ENCODE measurements at places on chromosomes 16 and 17. TPM values are rescaled to one million over a fixed set of nuclear protein-coding genes. Genes with fewer than 3 reads are reported as not detected.

- DNase-seq: no peak
Measured at GRCh38 chr17:7328840-7329373, at the start of gene NEURL4. Gene NEURL4 (minus strand): TSS chr17:7329335. CDS start chr17:7329312, 23 bp downstream.

DNA sequence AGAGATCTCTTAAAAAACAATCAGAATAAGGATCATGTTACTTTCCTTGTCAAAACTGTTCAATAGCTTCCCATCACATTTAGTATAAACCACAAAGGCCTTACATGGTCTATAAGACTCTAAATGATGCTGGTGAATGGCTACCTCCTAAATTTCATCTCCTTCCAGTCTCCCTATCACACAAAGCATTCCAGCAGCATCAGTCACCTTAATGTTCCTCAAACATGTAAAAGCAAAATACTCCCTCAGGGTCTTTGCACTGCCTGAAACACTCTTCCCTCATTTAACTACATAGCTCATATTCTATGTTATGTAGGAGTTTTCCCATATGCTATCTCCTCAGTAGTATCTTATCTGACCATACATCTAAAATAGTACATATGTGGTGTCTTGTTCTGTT is 53.5 kb upstream of the INTS2 start:
- DNase-seq: no peak

GRCh38 chr17:7553356-7553755 is 4.5 kb downstream of the TNFSF12 start:
- no peak for DNase-seq

- DNase-seq: no peak
Measured at GRCh38 chr17:81333616-81334368, 38.7 kb upstream of the SLC38A10 start.

- peak; percentile 65 for DNase-seq
Measured at GRCh38 chr16:10646581-10647263, 48.0 kb downstream of the TEKT5 start.

DNA sequence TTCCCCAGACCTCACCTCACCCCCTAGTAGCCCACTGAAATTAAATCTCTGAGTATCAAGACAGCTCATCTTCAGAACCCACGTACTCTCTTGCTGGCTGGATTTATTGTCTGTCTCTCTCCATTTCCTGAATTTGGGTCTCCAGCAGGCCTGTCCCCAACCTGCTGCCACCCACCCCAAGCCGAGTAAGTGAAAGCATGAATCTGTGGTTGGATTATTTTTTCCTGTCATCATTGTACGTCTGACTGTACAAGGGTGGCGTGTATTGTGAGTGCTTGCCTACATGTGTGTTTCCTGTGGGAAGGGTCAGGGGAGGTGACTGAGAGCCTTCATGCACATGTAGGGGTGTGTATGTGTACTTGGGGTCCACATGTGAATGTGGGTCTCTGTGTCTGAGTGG is 5.4 kb downstream of the TNP2 start:
- DNase-seq: no peak

DNA sequence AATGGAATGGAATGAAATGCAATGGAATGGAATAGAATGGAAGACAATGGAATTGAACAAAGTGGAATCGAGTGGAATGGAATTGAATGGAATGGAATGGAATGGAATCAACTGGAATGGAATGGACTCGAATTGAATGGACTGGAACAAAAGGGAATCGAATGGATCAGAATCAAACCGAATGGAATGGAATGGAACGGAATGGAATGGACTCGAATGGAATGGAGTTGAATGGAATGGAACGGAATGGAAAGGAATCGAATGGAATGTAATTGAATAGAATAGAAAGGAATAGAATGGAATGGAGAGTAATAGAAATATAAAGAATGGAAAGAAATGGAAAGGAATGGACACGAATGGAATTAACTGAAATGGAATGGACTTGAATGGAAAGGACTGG is 475.2 kb upstream of the WSB1 start:
- no peak for DNase-seq

DNA sequence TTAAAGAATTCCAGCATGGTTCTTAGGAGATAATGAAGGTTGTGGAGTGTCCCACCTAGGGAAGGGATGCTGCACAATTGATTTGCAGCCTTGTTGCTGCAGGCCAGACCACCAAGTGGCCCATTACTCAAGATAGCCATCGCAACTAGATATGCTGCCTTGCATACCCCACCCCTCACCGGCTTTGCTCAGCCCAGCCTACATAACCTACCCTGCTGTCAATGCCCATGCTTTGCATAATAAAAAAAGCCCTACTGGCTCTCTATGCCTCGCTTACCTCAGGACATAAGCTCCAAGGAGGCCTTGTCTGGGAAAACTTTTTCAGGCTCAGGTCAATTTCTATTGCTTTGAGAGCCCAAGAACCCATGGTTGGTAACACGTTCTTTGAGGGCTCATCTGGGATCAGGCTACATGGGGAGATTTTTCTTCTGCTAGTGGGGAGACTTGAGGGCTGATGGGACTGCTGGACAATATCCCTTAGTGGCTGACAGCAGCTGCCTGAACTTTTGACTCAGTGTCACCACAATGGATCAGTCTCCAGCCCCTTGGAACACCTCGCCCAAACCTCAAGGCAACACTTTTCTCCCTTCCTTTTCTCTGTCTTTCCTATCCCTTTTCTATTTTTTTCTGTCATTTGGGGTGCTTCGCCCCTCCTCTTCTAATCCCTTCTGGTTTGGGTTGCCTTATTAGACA is 38.3 kb downstream of the SCPEP1 start:
- DNase-seq: no peak

- no peak for DNase-seq
Measured at GRCh38 chr17:39928858-39929645, 1.5 kb downstream of the LRRC3C start.

DNA sequence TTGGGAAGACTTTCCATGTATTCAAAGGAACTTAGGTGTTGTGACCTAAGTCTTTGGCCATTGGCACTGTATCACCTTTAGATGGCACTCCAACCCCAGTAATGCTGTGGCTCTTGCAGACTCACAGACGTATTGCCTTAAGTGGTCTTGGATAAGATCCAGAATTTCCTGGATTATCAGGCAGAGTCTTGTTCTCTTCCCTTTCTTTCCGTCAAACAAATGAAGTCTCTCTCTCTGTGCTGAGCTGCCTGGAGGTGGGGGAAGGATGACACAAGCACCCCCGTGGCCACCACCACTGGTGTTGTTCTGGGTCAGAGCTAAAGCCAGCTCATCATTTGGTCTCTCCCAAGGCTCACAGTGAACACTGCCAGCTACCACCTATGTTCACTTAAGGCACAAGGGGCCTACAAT is 789.9 kb upstream of the KIF2B start:
- no peak for DNase-seq

GRCh38 chr16:78396046-78396445 is 296.6 kb downstream of the WWOX start:
- no peak for DNase-seq

DNA sequence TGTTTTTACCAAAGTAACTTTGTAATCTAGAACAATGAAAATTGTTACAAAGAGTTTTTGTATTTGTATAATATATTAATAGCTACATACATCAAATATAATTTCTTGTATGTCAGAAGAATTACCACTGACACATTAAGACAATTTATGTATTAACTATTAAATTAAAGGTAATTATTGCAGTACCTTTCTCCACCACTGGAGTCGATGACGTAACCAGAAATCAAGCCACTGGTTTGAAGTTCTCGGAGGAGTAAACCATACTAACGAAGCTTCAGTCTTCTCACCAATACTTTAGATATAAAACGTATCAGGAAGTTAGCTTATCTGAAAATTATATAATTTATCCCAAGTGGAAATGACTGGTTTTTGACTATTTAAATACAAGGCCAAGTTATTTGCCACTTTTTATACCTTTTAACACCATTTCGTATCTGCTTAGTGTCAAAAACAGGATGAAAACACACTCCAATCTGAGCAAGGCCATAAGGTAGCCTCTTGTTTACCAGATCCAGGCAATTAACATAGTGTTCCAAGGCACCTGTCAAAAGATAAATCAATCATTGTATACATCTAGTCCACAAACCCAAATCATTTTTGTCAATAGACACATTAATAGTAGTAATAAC is 4.3 kb downstream of the POLG2 start:
- DNase-seq: no peak

DNA sequence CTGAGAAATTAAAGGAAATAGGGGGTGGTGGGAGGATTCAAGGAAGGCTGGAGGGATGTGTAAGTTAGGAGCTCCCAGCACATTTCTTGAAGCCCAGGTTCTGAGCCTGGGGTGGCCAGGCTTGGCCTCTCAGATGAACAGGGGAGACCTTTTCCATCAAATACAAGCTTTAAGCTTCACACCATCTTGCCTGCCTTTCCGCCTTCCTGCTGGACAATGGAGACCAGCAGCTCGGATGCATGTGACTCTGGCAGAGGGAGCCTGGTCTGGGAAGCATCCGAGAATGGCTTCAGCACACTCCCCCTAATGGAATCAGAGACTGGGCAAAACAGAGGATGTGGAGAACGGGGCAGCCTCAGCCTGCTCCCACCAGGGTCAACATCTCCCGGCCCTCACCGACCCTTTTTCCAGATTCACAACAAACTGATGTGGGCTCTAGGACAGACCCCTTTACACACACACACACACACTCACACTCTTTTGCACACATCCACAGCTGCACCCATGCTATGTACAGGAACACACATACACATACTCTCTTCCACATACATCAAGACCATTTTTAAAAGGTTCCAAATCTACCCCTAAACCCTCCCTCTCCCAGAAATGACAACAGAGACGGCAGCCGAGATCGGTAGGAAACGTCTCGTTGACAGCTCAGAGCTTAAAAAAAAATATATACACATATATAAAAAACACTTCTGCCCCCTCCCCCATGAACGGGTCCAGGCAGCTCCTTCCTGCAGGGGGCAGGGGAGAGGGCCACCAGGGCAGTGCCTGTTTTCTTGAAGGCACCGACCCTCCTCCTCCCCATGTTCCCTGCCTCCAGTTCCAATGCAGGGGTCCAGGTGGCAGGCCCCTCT is 6.5 kb upstream of the ATXN7L3 start:
- DNase-seq: no peak

DNA sequence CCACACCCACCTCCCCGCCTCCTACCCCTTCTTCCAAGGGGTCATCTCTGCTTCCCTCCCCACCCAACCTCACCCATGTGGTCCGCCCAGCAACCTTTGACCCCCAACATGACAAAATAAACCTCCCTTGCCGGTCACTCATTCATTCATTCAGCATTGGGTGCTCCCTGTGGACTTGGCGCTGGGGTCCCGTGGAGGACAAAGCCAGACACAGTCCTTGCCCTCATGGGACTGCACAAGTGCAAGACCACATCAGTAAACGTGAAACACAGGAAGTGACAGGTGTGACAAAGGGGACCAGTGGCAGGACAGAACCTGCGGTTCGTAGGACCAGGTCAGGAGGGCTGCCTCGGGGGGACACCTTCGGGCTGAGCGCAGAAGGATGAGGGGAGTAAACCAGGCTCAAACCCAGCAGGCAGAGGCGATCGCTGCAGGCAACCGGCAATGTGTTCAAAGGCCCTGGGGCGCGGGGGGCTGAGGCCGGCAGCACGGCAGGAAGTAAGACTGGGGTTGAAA is 185.4 kb downstream of the SEC14L1 start:
- DNase-seq: peak; percentile 47

DNA sequence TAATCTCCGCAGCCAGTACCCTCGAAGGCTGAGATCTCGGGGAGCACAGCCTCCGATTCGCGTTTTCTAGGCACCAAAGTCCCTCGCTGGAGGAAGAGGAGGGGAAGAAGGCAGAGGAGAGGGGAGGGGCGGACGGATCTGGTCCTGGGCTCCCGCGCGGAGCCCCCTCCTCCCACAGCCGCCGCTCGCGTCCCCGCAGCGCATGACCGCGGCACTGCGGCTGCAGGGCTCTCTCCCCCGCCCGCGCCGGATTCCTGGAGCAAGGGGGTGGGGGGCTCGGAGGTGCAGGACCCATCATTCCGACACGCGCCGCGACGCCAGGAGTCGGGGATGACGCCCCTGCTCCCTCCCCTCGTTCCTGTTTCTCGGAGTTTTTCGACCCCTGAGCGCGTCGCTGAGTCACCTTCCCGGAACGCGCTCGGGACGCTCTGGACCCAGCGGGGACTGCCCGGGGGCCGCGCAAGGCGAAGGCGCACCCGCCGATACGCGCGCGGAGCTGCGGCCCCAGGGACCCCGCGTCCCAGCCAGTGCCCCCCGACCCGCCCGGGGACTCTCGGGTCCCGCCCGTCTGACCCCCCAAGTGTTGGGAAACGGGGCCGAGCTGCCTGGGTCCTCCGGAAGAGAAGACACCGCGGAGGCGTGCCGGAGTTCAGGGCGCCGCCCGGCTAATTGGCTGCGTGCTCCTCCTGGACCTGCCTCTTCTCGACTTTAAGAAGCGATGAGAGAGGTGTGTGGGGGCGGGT is 1.4 kb upstream of the SPHK1 start:
- DNase-seq: no peak

DNA sequence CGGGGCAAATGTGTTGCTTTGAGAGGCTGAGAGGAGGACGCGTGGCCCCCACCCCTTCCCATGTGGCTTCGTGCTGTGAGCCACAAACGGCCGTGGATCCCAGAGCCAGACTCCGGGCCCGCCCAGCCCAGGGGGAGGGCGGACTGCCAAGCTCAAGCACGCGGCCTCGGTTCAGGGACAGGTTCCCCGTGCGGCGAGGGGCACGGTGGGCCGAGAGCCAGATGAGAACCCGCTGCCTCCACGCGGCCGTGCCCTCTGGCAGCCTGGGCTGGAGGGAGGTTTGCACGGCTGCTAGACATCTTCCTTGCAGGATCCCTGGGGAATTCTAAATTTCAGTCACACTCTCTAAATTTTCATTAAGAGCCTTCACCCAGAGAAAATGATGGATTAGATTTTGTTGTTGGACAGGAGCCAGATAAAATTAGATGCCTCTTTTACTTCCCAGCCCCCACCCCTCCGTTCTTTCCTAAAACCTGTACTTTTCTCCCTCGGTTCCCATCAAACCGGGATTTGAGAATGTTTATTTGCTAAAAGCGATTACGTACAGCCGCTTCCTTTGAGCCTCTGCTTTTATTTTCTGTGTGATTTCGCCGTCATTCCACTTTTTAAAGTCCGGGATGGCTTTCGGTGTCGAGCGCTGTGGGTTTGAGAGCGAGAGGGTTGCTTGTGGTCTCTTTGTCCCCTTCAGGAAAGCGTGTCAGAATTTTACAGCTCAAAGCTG is 25.0 kb upstream of the GNG13 start:
- no peak for DNase-seq

GRCh38 chr17:76498876-76499251 is 2.4 kb downstream of the RHBDF2 start:
- DNase-seq: no peak

NCBP3 gene
- total RNA-seq: 11.5 TPM

KRT39 gene
- not detected for total RNA-seq

YBX2 gene
- 0.81 TPM for total RNA-seq

CLDN9 gene
- 1.5 TPM for total RNA-seq

CRHR1 gene
- not detected for total RNA-seq

BCL6B gene
- total RNA-seq: 1.7 TPM

FOXN1 gene
- not detected for total RNA-seq
